H54 (cell line): ENCODE measurements at places on chromosomes 11 and 22.

DNA sequence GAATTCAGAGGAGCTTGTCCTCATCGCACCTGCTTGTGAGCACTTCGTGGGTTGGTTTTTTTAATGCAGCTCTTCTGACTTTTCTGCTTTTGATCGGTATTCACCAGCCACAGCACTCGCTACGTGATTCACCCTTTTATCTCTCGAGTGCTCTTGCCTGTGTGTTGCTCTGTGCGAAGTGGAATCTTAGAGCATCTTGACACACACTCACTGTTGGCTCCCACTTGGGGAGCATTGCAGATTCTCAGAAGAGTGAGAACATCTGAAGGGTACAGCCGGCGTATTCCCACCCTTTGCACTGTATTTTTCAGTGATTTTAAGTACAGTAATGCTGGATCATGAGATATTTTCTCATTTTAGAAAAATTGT is 10.9 kb downstream of the TNNT3 start:
- no peak for DNase-seq

DNA sequence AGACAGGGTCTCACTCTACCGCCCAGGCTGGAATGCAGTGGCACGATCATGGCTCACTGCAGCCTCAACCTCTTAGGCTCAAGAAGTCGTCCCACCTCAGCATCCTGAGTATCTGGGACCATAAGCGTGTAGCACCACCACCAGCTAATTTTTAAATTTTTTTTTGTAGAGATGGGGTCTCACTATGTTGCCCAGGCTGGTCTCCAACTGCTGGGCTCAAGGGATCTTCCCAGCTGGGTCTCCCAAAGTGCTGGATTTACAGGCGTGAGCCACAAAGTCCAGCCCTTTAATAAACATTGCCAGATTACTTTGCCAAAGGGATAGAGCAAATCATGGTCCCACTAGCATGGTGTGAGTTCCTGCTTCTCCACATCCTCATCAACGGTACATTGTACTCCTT is 45.6 kb downstream of the KMT5B start:
- DNase-seq, result no peak

DNA sequence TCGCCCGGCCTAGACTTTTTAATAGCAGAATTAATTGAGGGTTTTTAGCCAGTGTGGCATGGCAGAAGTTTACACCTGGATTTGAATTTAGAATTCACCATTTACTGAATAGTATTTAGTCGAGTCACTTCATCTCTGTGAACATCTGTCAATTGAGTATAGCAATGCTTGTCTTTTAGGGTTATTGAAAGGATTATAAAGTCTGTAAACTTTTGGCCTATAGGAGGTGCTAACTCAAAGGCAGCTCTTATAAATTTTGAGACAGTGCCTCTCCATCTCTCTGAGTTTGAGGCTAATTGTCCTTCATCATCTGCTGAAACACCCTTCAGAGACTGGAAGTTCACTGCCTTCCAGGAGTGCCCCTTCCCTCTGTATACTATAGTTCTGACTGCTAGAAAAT is 205.0 kb downstream of the NELL1 start:
- DNase-seq, result no peak

DNA sequence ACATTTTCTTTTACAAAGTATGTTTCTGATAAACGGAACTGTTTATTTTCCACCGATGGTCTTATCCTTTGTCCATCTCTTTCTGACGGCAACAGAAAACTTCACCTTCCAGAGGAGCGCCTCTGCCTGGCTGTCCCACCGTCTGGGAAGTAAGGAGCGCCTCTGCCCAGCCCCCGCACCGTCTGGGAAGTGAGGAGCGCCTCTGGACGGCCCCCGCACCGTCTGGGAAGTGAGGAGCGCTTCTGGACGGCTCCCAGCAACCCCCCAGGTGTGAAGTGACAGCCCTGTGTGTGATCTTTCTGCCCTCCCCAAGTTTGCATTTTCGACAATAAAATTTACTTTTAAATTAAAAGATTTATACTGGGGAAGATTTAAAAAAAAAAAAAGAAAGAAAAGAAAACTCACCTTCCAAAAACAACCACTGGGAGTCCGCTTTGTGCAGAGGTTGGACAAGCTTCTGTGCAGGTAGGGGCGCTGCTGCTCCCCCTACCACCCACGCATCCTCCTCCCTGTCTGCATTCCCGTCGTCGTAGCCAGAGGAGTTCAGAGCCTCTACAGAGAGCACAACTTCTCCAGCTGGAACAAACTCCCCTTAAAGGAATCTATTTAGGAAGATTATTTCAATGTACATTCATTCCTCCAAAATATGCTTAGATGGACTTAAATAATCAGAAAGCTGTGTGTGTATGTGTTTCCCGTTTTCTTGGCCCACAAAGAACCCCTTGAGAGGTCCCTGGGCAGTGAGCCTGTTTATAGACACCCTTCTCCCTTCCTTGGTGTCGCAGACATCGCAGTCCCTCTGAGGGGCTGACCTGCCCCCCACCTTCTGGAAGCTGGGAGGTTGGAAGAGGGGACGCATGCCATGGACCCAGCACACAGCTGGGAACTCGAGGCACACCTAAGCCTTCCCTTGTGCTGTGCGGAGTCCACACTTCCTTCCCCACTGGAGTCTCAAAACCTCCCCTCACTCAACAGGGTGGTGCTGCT is 849 bp upstream of the APOBEC3B start:
- no peak for DNase-seq

- DNase-seq, result no peak
Observed at GRCh38 chr22:22746963-22747933, 102.8 kb downstream of the GGTLC2 start.

- no peak for DNase-seq
Observed at GRCh38 chr22:37243402-37244113, 511 bp downstream of the RAC2 start.

DNA sequence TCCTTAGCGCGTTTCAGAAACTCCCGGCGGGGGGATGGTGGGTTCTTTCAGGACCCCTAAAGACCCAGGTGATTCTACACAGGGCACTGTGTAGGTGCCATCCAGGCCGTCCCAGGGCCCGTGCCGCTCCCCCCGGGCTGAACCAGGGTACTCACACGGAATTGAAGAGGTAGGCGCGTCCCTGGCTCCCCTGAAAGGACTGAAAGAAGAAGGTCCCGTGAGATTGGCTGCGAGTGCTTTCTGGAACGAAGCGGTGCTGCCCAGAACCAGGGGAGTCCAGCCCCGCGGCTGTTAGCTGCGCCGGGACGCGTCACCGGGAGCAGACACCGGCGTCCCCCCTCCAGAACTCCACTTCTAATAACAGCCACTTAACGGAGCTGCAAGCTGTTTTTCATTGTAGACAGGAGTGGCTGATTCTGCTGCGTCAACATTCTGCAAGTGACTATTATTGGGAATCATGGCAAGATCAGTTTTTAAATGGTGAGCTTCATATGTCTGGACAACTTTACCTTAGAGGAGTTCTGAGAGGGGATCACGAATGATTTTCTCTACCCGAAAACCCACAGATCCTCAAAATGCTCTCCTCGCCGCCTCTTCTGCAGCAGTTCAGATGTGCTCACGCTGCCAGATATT is 31.8 kb downstream of the YPEL1 start:
- no peak for DNase-seq

DNA sequence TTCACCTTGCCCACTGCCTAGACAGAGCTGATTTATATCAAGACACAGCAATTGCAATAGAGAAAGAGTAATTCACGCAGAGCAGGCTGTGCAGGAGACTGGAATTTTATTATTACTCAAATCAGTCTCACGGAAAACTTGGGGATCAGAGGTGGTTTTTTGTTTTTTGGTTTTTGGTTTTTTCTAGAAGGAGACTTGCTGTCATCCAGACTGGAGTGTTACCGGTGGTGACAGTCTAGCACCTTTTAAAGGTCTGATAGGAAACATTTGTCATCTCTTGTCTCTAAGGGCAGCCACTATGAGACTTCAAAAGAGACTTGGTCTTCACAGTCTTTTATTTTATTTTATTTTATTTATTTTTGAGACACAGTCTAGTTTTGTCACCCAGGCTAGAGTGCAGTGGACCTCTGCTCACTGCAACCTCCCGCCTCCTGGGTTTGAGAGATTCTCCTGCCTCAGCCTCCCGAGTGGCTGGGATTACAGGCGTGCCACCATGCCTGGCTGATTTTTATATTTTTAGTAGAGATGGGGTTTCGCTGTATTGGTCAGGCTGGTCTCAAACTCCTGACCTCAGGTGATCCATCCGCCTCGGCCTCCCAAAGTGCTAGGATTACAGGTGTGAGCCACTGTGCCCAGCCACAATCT is 19.1 kb downstream of the APOBEC3H start:
- DNase-seq, result no peak

GRCh38 chr22:47178339-47178738 is 415.9 kb downstream of the TBC1D22A start:
- no peak for DNase-seq
